ENCODE measurements at places on chromosomes 1 and 21.

- no peaks in the 10 kb centered on the region for H3K4me1 ChIP-seq
- H3K36me3 ChIP-seq: no peaks in the 10 kb centered on the region
- no peak overlapping the region for H3K4me3 ChIP-seq
- H3K27ac ChIP-seq: no peak overlapping the region
- DNase-seq: no peak
Observed at GRCh38 chr1:183339556-183340167, 78.5 kb downstream of the NMNAT2 start.

DNA sequence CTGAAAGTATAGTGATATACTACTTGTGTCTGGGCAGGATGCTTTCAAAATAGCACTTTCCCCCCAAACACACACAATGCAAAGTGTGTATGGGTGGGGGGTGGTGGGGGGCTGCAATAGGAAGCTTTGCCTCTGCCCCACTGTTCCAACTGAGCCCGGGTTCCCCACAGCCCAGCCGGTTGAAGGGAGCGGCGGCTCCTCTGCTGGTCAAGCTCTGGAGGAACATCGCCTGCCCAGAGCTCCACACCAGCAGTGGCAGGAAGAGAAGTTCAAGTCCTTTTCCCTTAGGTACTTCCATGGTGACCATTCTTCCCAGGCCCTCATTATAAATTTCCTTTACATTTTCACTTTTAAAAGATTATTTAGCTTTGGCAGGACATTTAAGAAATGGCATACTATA is 74.9 kb downstream of the CAPZB start:
- no peak for DNase-seq
- peaks cover 18% of the 10 kb centered on the region for H3K36me3 ChIP-seq
- H3K4me1 ChIP-seq: peaks cover 16% of the 10 kb centered on the region
- no peak overlapping the region for H3K27ac ChIP-seq
- H3K27me3 ChIP-seq: no peaks in the 10 kb centered on the region
- H3K4me3 ChIP-seq: no peak overlapping the region

- H3K4me3 ChIP-seq: no peak overlapping the region
- H3K4me1 ChIP-seq: no peaks in the 10 kb centered on the region
- H3K27ac ChIP-seq: no peak overlapping the region
- no peaks in the 10 kb centered on the region for H3K27me3 ChIP-seq
- H3K36me3 ChIP-seq: peaks cover 37% of the 10 kb centered on the region
Observed at GRCh38 chr1:42279055-42279454, 56.0 kb downstream of the FOXJ3 start.

DNA sequence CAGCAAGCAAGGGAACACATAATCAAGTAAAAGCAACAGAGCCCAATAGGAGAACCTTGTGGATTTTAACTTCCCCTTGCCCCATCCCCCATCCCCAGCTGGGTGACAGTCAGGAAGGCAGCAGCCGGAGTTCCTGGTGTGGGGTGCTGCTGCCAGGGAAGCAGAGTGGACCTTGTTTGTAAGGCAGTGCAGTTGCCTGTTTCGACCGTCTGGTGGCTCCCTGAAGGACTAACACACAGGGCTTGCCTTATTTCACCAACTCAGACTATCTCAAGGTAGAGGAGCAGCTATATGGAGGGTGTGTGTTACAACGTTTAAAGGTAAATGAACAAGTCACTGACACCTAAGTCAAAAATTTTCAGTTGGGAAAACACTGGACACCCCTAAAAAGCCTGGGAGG is 6.6 kb downstream of the KRTAP10-8 start:
- H3K4me1 ChIP-seq: no peaks in the 10 kb centered on the region
- no peak overlapping the region for H3K4me3 ChIP-seq
- no peaks in the 10 kb centered on the region for H3K36me3 ChIP-seq
- H3K27me3 ChIP-seq: no peaks in the 10 kb centered on the region
- no peak overlapping the region for H3K27ac ChIP-seq

Measured in neuronal stem cell (in vitro differentiated cells).